Memory B cell (primary cell): ENCODE measurements at places on chromosomes 16 and 17.

DNA sequence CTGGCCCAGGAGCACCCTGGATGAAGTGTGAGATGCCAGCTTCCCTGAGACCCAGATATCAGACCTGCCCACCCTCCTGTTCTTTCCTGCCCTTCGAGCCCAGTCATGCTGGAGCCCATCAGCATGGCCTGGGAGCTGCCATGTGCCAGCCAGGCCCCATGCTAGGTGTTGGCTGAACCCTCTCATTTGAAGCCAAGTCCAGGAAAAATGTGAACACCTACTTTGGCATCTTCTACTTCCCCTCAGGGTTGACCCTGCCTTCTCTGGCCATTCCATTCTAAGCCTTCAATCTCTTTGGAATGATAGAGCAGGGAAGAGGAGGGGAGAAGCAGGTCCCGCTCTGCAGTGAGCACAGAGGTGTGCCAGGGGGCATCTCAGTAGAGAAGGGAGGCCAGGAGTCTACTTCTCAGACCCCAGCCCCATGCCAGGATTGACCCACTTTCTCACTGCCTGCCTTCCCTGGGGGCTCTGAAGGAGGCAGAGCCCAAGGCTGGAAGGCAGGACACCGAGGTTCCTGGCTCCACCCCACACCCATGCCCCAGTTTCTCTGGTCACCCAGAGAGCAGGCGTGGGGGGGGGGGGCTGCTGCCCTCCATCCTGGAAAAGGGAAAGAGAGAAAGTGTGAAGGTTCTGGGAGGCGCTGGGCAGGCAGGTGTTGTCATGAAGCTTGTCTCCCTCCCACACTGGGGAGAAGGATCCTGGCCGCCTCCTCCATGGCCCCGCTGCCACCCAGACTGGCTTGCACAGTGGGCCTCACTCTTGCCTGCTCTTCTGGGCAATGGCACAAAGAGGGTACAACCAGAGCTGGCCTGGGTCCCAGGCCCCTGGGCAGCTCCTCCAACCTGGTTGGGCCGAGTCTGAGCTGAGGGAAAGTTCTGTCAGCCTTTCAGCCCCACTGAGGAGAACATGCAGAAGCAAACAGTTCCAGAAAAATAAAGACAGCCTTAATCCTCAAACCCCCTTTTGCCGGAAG lies 9.3 kb downstream of the HDAC5 start:
- no peak overlapping the region for H3K4me3 ChIP-seq
- H3K36me3 ChIP-seq = peaks cover 5% of the 10 kb centered on the region
- H3K27me3 ChIP-seq = no peaks in the 10 kb centered on the region
- no peak for DNase-seq

DNA sequence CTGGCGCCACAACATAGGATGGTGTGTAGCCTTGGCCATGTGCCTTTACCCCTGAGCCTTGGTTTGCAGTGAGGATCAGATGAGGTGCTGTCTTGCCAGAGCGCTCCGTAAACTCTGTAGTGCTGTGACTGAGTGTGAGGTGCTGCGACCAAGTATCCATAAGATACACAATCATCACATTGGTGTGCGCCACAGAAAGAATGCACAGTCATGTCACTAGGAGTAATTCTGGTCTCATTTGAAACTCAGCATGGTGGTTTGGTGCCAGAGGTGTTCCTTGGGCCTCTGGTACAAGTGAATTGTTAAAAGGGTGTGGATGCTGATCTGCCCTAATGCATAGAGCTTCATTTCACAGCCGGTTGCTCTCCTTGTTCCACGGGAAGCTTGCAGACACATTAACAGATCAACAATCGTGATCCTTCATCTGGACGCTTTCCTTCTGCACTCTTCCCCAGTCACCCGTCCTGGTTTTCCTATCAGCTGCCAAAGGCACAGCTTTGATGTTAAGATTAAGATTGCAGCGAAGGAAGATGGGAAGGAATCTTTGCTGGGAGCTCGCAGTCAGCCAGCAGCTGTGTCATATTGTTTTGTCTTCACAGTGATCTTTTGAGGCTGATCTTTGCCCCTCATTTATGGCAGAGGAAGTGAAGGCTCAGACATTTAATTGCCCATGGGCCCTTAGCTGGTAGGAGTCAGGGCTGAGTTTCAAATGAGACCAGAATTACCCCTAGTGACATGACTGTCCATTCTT lies 79.1 kb downstream of the KSR1 start:
- peaks cover 20% of the 10 kb centered on the region for H3K4me1 ChIP-seq
- no peak overlapping the region for H3K4me3 ChIP-seq
- H3K27ac ChIP-seq = no peak overlapping the region

DNA sequence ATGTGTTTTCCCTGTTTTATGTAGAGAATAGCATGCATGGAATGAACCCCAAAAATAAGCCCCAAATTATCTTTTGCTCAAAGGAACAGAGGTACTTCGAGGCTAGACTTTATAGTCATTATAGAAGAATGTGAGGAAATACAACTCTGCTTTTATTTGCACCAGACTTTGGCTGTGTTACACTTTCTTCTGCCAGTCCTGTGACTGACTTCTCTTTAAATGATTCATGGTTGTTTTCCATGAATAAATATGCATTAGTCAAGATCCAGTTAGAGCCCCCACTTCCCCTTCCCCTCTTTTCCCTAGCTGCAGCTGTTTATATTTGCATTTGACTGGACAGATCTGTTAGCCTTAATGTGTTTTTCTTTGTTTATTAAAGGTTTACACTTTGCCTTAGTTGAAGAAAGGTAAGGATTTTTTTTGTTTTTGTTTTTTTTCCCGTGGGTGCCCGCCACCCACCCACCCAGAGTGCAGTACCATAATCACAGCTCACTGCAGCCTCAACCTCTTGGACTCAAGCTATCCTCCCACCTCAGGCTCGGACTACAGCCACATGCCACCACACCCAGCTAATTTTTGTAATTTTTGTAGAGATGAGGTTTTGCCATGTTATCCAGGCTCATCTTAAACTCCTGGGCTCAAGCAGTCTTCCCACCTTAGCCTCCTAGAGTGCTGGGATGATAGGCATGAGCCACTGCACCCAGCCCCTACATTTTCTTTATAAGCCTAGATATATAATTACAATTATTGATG lies 152.6 kb downstream of the CYB561 start:
- no peaks in the 10 kb centered on the region for H3K4me1 ChIP-seq
- DNase-seq = no peak
- no peak overlapping the region for H3K4me3 ChIP-seq
- peaks cover 4% of the 10 kb centered on the region for H3K27me3 ChIP-seq

DNA sequence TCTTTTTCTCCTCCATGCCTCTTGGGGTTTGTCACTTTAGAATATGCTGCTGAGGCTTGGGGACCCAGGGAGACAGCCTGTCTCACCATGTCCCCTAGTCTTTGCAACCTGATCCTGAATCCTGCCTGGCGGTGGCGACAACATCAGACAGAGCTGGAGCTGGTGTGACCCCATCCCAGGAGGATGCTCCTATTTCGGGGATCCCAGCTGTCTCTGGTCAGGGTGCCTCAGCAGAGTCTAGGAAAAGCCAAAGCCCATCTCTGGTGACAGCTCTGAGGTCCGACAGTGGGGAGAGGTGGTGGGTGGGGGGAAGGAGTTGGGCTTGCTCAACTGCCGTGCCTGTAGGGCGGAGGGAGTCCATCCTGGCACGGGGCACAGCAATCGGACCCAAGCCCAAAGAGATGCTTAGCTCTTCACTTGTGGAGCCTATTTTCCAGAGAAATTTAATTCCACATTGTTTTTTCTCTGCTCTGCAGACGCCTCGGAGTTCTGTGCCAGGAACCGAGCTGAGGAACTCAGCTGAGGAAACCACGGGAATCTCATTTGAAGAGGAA lies 10.3 kb upstream of the TNS4 start:
- H3K4me1 ChIP-seq = peaks cover 27% of the 10 kb centered on the region
- H3K27me3 ChIP-seq = peaks cover 15% of the 10 kb centered on the region
- no peak for DNase-seq
- no peak overlapping the region for H3K27ac ChIP-seq
- no peak overlapping the region for H3K4me3 ChIP-seq

DNA sequence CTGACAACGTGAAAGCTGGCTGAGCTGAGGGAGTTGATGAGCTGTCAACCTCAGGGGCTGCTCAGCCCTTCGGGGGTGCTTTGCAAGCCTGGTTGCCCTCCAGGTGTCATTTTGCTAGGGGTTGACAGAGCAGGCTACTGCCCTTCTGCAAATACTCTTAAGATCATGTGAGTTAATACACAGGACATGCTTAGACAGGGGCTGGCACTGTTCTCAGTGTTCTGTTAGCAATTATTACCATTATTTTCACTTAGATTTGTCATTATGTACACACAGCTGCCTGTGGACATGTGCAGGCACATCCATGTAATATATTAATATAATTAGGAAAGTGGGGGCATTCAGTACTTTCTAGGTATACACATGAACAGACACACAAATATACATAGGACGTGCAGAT lies 554.3 kb upstream of the HSBP1 start:
- no peaks in the 10 kb centered on the region for H3K4me1 ChIP-seq
- H3K4me3 ChIP-seq = no peak overlapping the region
- H3K36me3 ChIP-seq = no peaks in the 10 kb centered on the region
- no peak for DNase-seq

- H3K27ac ChIP-seq = no peak overlapping the region
- peaks cover 17% of the 10 kb centered on the region for H3K27me3 ChIP-seq
- H3K36me3 ChIP-seq = no peaks in the 10 kb centered on the region
- no peak overlapping the region for H3K4me3 ChIP-seq
Observed at GRCh38 chr17:49437696-49438435, 23.2 kb upstream of the PHB1 start.

DNA sequence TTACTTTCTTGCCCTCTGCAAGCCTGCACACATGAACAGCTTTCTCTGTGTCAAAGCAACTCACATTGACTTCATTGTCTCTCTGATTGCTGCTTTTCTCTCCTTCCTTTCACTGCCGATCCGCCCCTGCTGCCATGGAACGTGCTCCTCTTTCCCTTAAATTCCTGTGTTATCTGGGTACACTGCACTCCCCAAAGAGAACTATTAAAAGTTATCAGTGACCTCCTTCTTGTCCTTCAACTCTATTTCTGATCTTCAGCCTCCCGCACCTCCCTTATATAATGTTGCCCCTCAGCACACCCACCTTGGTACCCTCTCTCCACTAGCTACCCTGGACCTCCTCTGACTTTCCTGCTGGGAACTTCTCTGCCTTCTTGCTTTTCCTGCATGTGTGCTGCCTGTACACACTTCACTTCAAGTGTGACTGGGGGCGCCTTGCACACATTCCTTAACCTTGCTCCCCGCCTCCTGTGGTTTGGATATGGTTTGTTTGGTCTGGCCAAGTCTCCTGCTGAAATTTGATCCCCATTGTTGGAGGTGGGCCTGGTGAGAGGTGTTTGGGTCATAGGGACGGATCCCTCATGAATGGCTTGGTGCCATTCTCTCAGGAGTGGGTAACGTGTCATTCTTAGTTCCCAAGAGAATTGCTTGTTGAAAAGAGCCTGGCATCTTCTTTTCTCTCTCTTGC lies 26.7 kb upstream of the PMP22 start:
- H3K4me1 ChIP-seq = no peaks in the 10 kb centered on the region
- H3K27ac ChIP-seq = no peak overlapping the region
- DNase-seq = no peak
- H3K36me3 ChIP-seq = no peaks in the 10 kb centered on the region

- no peak overlapping the region for H3K27ac ChIP-seq
- peaks cover 2% of the 10 kb centered on the region for H3K36me3 ChIP-seq
- H3K4me1 ChIP-seq = no peaks in the 10 kb centered on the region
- no peak for DNase-seq
- H3K27me3 ChIP-seq = no peaks in the 10 kb centered on the region
Observed at GRCh38 chr16:7270006-7270405, 62.6 kb upstream of the RBFOX1 start.

- no peak for DNase-seq
- H3K4me1 ChIP-seq = peaks cover 25% of the 10 kb centered on the region
- no peaks in the 10 kb centered on the region for H3K27me3 ChIP-seq
- H3K27ac ChIP-seq = no peak overlapping the region
- peaks cover 3% of the 10 kb centered on the region for H3K36me3 ChIP-seq
Observed at GRCh38 chr17:82977606-82978005, 101.8 kb upstream of the METRNL start.

DNA sequence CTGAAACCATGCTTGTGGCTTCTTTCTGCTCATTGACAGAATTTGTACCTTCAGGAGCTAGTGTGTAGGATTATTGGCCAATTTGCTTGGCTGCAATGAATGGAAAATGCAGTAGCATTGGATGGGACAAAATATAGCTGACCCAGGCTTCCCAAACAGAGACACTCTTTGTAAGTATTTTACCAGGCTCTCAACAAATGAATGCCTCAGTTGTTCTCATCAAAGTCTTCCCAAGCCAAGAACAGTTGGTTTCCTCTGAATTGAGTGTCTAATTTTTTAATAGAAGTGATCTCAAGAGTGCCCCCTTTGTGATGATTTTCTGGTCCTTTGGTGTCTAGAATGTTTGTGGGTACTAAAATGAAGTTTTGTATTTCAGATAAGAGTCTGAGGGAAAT lies 140.9 kb downstream of the SHISA9 start:
- H3K27me3 ChIP-seq = peaks cover 2% of the 10 kb centered on the region
- no peak overlapping the region for H3K27ac ChIP-seq
- no peaks in the 10 kb centered on the region for H3K4me1 ChIP-seq
- DNase-seq = no peak
- H3K4me3 ChIP-seq = no peak overlapping the region
- H3K36me3 ChIP-seq = no peaks in the 10 kb centered on the region

GRCh38 chr17:78759969-78760352 lies 22.1 kb downstream of the CYTH1 start:
- DNase-seq = peak; percentile 46
- peak overlapping the region; percentile 94 for H3K27ac ChIP-seq
- H3K27me3 ChIP-seq = no peaks in the 10 kb centered on the region
- peaks cover 9% of the 10 kb centered on the region for H3K36me3 ChIP-seq

DNA sequence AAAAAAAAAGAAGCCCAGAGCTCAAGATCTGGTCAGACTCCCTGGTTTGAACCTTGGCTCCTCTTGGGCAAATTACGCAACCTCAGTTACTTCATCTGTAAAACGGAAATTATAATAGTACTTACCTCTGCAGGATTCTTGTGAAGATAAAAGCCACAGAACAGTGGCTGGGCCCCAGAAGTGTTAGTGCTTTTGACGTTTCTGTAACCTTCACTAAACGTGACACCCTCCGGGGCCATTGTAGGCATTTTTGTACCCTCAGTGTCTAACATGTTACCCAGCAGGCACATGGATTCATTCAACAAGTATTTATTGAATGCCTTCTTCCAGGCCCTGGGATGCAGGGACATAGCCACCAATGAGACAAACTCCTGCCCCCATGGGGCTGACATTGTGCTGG lies 58.0 kb downstream of the PITPNC1 start:
- DNase-seq = no peak
- H3K27me3 ChIP-seq = no peaks in the 10 kb centered on the region
- H3K36me3 ChIP-seq = no peaks in the 10 kb centered on the region
- no peak overlapping the region for H3K27ac ChIP-seq

GRCh38 chr17:57044976-57045867 lies 39.8 kb upstream of the AKAP1 start:
- H3K27ac ChIP-seq = peak overlapping the region; percentile 78
- H3K4me3 ChIP-seq = peak overlapping the region; percentile 87
- DNase-seq = no peak
- no peaks in the 10 kb centered on the region for H3K36me3 ChIP-seq
